Breast epithelium (tissue), 4 donors: ENCODE measurements at places on chromosomes 1 and 21.

- DNase-seq: no peak
These were observed 838 bp downstream of the OR2C3 start for GRCh38 chr1:247535402-247535801.

- no peak for DNase-seq
These were observed 18.0 kb downstream of the ASTN1 start for GRCh38 chr1:177146499-177146898.

GRCh38 chr1:56920591-56921001, 45.2 kb downstream of the C8B start:
- DNase-seq: no peak

DNA sequence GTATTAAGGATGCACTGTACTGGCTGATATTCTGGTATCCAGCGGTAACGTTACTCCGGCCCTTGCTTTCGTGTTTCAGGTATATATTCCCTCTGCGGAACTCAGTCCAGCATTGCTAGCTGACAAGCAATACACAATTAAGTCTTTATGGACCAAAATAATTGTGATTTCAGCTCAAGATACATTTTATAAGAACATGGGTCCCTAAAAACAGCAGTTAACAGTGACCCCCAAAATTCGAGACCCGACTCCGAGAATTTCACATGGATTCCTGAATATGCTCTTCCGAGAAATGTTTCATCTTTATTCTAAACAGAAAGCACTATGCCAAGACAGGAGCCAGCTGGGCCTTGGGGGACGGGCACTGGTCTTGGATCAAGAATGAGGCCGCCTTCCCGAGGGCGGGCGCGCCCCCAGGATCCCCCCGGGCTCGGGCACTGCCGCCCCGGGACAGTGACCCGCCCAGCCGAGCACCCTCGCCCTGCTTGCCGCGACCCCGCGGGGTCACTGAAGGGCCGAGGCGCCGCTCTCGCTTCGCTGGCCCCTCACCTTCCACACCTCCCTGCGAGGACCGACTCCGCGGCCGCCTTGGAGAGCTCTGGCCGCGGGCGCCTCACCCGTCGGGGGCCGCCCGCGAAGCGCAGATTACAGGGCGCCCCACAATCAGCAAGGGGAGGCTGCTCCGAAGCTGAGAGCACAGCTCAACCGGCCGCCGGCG, 610 bp downstream of the SCYL3 start:
- no peak for DNase-seq

DNA sequence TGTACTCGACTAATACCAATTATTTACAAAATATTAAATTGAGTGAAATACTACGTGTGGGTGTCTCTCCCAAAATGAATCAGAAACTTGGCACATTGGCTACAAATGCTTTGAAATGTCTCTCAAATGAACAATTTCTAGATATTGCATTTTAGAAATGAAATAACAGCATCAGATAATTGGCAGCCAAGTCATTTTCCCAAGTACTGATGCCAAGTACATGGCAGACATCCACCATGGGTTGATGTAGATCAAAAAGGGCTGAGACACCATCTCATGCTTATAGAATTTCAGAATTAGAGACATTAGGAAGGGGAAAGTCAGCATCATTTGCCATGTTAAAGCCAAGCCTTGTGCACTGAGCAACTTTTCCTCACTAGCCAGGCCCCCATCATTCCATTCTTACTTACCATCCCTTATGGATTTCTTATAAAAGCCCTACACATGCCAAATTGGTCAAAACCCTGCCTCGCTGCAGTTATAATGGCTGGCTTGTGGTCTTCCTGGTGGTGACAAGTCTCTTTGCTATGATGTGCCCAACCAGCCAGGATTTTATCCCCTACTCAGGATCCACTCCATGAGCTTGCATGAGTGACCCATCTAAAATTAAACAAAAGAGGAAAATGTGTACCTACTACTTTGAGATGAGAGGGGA, 73.1 kb downstream of the GREM2 start:
- DNase-seq: no peak

GRCh38 chr1:61682891-61683290, 42.0 kb downstream of the TM2D1 start:
- no peak for DNase-seq

DNA sequence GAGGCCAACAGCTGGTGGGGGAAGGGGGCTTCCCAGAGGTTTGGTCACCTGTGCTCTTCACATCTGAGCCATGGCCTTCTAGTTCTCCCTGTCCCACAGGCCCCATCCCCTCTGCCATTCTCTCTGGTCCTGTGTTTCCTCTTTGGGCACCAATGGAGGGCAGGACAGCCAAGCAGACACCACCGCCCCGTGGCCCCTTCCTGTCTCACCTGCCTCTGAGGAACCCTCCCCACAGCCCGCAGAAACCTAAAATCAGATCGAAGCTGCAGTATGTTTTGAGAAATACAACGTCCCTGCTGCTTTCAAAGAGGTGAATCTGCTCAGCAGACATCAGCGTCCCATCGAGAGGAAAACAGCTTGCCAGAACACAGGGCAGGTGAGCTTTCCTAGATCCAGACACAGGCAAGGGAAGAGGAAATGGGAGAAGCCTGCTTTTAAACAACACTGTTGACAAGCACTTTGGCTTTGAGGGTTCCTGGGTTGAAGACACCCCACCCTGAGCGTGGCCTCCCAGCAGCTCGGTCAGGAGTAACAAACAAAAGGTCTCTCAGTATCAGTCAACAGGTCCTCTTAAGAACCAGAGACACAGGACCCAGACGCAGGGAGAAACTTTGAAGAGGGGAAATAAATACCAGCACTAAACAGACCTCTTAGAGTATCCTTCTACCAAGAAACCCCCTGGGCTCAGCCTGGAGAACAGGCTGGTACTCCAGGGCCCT, 2.3 kb downstream of the PANK4 start:
- no peak for DNase-seq

- no peak for DNase-seq
These were observed 8.2 kb upstream of the CAP1 start for GRCh38 chr1:40032240-40032891.
